Posterior vena cava (tissue), 2 donors: ENCODE measurements at places on chromosomes 7 and 10. TPM values are rescaled to one million over a fixed set of nuclear protein-coding genes. Genes with fewer than 3 reads are reported as not detected.
A peak's percentile ranks its signal among the peaks of the same experiment; 100 is the strongest.

- no peak for DNase-seq
Observed at GRCh38 chr10:22764639-22765038, 50.3 kb upstream of the PIP4K2A start.

GRCh38 chr10:71598621-71599055 is 120.9 kb downstream of the C10orf105 start:
- peak; percentile 96 for DNase-seq

DNA sequence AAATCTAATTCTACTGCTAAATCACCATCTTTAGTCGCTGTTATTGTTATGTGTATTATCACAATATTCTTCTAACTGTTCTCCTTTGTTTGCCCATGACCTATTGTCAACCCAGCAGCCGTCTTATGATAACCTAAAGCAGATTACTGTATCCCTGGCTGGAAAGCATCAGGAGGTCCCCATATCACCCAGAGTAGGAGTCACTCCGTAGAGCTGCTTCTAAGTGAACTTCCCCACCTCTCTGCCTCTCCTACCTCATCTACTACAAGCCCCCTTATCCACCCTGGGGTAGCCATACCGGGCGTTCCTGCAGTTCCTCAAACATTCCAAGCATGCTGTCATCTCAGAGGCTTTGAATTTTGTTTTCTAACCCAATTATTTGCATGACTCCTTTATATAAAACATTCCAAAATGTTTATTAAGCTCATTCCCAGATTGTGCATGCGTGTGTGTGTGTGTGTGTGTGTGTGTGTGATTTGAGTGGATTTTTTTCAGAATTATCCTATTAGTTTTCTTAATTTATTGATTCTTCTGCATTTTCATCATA is 39.7 kb downstream of the POU6F2 start:
- DNase-seq: no peak

- DNase-seq: no peak
Observed at GRCh38 chr10:30782537-30783461, 153.2 kb upstream of the LYZL2 start.

DNA sequence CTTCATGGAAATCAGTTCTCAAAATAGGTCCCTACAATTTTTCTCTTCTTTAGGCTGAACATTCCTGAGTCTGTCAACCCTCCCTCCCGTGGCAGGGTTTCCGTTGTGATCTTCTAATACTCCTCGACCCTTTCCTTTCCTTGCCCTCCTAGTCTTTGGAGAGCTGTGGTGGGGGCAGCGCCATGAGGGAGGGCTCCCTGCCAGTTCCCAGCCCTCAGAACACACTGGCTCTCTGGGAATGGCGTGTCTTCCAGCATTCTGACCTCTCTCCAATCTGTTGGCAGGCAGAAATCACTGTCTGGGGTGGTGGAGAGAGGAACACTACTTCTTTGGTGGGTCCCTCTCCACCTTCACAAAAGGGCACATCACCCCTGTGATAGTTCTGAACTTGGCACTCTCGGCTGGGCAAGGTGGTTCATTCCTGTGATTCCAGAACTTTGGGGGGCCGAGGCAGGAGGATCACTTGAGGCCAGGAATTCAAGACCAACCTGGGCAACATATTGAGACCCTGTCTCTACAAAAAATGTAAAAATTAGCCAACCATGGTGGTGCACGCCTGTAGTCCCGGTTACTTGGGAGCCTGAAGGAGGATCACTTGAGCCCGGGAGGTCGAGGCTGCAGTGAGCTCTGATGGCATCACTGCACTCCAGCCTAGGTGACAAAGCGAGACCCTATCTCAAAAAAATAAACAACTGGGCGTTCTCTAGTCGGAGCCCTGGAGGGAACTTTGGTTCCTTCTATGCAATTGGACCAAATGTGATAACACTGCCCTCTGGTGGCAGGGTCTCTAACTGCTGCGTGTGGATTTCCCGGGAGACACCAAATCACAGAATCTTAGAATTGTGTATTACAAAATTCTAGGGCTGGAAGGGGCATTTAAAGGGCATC is 13.1 kb upstream of the ARPC1A start:
- peak; percentile 82 for DNase-seq

- peak; percentile 87 for DNase-seq
Observed at GRCh38 chr10:34080485-34081346, 734.4 kb downstream of the PARD3 start.

GRCh38 chr10:128466831-128467371 is 340.7 kb upstream of the MKI67 start:
- peak; percentile 65 for DNase-seq

GRCh38 chr7:26200444-26201246 is at the start of gene HNRNPA2B1:
Gene HNRNPA2B1, minus strand, starts transcription at chr7:26200746. Its CDS starts 169 bp downstream, at chr7:26200577.
- DNase-seq: peak; percentile 99

- DNase-seq: no peak
Observed at GRCh38 chr10:44186150-44186549, 198.7 kb downstream of the CXCL12 start.

DNA sequence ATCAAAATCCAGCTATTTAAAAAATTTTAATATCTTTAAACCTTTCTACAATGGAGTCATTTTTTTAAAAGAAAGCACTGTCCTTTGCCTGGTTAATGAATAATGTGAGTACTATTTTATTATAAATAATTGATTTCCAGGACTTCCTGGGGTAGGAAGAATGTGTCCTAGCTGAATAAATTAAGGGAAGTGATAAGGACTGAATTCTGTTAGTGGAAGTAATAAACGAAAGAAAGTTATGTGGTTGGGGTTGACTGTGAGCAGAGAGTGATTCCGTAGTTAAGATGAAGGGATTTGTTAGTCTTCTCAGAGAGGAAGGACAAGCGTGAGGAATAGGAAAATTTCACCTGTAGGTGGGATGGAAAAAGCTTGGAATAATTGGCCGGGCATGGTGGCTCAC is 59.1 kb downstream of the AHCYL2 start:
- DNase-seq: no peak

- peak; percentile 80 for DNase-seq
Observed at GRCh38 chr7:1951159-1951536, 281.1 kb downstream of the ELFN1 start.

DNA sequence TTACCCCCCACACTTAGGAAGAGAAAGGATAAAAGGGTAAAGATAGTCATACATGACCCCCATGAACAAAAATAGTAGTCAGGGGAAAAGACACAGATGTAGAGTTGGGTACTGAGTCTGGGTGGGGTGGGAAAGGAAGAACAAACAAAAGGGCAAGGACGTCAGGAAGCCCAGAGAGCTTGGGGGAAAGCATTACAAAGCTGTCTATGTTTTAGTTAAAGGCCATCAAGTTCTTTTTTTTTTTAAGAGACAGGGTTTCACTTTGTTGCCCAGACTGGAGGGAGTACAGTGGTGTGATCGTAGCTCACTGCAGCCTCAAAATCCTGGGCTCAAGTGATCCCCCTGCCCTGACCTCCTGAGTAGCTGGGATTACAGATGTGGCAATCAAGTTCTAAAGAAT is 98.4 kb upstream of the PDLIM1 start:
- DNase-seq: no peak

- no peak for DNase-seq
Observed at GRCh38 chr10:70690589-70690988, 18.3 kb downstream of the ADAMTS14 start.

DNA sequence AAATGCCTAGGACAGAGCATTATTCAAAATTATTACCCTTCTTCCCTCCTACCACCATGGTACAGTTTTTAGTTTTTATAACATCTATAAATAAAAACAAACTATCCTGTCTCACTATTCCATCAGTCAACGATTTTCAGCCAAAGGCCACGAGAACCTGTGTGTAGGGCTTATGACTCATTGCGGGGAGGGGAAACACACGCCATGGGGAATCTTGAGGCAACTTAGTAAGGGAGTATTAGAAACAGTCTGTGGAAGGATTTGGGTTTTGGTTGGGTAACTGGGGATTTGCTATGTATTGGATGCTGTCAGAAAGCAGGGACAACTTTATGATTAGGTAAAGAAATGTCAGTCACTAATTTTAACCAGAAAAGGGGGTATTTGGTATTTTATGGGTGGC is 14.7 kb downstream of the GPR141 start:
- no peak for DNase-seq

- no peak for DNase-seq
Observed at GRCh38 chr10:104034401-104035193, 51.1 kb downstream of the COL17A1 start.

- no peak for DNase-seq
Observed at GRCh38 chr10:121975295-121976086, 474 bp upstream of the NSMCE4A start.

- no peak for DNase-seq
Observed at GRCh38 chr7:94698275-94698674, 42.3 kb upstream of the SGCE start.

DNA sequence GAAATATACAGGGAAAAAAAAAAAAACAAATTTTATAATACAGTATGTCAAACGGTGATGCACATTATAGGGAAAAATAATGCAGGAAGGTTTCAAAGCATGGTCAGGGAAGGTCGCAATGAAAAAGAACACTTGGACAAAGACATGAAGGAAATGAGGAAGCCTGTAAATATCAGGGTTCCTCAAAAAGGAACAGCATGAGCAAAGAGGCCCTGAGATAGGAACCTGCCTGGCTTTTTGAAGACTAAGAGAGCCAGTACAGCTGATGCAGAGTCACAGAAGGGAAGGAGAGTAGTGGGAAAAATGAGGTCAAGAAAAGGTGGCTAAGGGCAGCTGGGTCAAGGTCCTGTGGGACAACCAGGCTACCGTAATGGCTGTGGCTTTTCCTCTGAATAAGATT is 1.9 kb downstream of the VPS41 start:
- no peak for DNase-seq

Gene SERPINE1
- 240 TPM for total RNA-seq

Gene GRM3
- not detected for total RNA-seq

Gene ARPC1B
- total RNA-seq: 144 TPM

Gene NKX1-2
- total RNA-seq: not detected

Gene RBP4
- total RNA-seq: 3.2 TPM

Gene VPS37D
- total RNA-seq: 1.2 TPM

Gene AKR1B15
- not detected for total RNA-seq

Gene ACTR3C
- total RNA-seq: 1.7 TPM

Gene GATA3
- 1.00 TPM for total RNA-seq

Gene FAM25A
- not detected for total RNA-seq

Gene KCTD7
- 10.1 TPM for total RNA-seq

Gene FOXI2
- total RNA-seq: 0.14 TPM
